ENCODE measurements at places on chromosomes 3 and 15.
A peak's percentile ranks its signal among the peaks of the same experiment; 100 is the strongest.

DNA sequence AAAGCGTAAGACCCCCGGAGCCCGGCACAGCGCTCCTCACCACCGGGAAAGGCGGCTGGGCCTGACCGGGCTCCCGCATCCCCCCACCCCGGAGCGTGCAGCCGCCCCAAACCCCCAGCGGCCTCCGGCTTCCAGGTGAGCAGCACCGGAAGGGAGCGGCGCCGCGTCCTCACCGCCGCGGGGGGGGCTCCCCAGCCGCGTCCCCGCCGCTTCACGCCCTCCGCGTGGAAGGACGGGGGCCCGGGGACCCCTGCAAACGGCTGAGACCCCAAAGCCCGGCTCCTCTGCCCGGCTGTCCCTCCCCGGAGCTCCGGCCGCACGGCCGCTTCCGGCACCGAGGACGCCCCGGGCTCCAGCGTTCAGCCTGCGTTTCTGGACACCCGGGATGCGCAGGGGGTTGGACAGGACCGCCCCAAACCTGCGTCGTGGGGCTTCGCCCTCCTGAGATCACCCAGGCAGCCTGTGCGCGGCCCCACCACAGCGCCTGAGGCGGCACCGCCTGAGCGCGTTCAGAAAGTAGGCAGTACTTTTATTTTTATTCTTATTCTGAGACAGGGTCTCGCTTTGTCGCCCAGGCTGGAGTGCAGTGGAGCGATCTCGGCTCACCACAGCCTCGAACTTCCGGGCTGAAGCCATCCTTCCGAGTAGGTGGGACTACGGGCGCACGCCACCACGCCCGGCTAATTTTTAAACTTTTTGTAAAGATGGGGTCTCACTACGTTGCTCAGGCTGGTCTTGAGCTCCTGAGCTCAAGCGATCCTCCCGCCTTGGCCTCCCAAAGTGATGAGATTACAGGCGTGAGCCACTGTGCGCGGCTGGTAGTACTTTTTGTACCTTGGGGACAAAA, 51.6 kb upstream of the BLM start:
- DNase-seq = peak; percentile 42

- no peak for DNase-seq
These were observed 466 bp downstream of the IQSEC1 start for GRCh38 chr3:13072600-13073325.

DNA sequence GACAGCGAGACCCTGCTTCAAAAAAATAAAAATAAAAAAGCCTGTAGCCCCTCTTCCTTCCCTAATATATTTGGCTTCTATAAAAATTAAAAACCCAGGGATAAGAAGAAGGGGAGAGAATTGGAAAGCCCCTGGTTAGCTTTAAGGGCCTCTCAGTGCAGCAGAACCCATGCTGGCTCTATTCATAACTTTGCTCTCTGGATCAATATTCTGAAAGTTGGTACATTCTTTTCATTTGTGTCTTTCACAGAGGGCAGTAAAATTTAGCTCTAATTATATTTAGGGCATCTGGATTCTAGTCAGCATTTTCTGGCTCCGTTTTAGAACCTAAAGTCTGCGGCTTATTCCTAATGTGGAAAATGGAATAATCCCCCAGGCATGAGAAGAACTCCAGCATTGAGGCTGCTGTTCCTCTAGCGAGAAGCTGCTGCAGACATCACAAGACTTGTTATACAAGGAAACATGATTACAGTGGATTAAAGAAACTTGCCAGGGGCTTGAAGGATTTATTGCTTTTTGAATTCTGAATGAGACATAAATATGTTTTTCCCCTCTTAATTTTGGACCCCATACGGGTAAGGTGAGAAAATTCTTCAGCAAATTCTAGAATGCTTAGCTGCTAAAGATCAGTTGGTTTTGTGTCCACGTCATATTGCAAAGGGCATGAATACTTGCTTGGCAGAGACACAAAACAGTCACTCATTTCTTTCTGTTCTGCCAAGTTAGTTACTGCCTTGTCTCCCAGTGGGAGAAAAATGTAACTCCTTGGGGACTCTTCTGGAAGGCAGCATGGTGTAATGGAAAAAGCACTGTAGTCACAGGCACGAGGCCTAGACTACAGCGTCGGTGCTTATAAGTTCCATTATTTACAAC, 177.7 kb downstream of the VGLL4 start:
- no peak for DNase-seq

- no peak for DNase-seq
These were observed 313.7 kb upstream of the COL8A1 start for GRCh38 chr3:99324636-99325203.

GRCh38 chr3:11275926-11276325, 3.7 kb downstream of the ATG7 start:
- no peak for DNase-seq

DNA sequence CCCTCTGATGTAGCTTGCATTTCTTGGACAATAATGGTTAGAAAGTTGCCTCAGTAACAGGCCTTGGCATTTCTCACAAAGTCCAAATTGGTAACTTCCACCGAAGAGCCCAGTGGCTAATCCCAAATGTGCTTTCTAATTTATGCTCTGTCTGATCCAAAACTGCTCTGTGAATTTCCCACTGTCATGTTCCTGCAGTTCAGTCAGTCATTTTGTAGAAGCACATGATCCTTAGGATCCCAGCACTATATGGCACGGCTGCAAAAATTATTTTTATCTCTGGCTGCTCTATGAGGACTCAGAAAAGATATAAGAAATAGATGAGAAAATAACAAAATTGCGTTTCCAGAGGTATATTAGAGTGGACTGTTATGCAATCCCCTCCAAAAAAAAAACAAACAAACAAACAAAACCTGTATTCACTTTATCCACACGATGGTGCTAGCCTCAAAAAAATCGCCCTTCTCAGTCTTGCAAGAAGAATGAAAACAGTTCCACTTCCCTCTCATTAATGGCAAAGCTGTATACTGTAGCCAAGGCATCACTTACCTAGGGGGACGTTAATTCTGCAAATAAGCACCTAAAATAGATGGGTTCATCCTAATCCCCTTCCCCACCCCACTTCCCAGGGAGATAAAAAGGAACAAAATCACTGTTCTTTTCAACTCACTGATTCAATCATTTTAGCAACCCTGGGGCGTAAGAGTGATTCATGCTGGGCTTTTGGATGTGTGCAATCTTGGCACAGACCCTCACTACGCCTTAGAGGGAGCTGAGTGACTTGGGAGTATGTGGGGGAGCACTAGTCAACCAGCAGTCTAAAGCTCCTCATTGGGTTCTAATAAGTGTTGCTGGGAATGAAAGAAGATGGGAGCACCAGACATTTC, 61.3 kb downstream of the TMCO5A start:
- DNase-seq = no peak

DNA sequence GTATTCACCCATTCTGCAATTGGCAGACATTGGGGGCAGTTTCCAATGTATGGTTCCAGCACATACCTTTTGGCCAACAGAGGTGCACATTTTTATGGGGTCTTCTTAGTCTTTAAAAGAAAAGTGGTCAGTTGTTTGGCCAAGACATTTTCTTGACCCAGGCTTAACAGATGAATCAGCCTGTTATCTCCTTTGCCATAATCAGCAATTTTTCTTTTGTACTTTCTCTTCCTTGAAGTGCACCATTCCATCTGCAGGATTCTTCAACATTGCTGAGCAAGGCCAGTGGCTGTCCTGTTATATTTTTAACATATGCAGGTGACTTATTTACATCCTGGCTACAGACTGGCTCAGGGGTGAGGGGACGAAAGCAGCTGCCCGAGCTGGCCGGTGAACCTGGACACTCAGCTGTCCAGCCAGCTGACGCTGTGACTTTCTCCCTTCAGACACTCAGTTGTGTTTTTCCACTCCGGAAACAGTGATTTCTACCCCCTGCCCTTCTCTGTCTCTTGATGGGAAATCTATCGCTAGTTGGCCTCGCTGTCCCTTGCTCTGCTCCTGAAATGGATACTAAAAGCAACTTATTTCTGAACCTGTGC, 96.5 kb upstream of the TNFAIP8L3 start:
- DNase-seq = no peak

DNA sequence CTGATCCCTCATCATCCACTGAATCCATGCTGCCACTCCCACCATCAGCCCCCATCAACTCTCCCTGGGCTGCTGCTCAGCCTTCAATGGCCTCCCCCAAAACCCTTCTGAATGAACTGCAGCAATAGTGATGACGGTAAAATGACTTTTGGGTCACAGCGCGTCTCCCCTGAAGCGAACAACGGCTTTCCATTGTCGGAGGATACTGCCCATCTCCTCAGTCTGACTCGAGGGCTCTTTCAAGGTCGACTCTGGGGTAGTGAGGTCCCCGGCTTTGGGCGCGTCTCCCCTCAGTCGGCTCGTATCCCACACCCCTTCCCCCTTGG, 57.2 kb upstream of the ZBTB38 start:
- DNase-seq = no peak

DNA sequence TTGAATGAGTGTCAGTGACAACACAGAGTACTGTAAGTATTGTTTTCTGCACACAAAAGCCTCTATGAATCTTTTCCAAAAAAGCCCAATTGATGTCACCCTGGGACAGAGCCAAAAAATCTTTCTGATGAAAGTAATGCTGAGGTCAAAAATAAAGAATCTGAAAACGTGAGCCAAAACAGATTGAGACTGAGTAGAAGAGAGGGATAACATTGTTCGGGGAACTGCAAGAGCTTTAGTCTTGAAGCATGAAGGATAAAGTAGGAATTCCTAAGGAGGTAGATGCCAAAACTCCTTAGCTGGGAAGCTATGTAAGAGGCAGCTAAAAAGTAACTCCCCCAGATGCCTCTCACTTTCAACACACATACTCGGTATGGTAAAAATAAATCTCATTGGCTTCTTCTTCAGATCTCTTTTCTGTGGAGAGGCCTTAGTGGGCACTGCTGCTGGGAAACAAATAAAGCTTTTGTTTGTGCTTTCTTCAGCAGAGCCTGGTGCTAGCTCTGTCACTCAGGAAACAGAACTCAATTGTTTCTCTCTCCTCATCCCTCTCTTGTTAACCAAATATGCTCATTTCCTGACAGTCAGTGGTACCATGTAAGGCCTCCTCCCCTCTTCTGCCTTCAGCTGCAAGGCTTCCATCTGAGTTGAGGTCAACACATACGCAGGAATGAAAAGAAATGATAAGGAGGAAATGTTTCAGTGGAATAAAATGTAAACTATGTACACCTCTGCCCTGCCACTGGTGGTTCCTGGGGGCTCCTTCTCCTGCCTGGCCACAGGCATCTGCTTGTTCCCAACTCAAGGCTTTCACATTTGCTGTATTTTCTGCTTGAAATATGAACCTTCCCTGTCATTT, 58.1 kb downstream of the CD200 start:
- no peak for DNase-seq

GRCh38 chr3:45965253-45965652, 22.0 kb downstream of the CXCR6 start:
- DNase-seq = no peak

DNA sequence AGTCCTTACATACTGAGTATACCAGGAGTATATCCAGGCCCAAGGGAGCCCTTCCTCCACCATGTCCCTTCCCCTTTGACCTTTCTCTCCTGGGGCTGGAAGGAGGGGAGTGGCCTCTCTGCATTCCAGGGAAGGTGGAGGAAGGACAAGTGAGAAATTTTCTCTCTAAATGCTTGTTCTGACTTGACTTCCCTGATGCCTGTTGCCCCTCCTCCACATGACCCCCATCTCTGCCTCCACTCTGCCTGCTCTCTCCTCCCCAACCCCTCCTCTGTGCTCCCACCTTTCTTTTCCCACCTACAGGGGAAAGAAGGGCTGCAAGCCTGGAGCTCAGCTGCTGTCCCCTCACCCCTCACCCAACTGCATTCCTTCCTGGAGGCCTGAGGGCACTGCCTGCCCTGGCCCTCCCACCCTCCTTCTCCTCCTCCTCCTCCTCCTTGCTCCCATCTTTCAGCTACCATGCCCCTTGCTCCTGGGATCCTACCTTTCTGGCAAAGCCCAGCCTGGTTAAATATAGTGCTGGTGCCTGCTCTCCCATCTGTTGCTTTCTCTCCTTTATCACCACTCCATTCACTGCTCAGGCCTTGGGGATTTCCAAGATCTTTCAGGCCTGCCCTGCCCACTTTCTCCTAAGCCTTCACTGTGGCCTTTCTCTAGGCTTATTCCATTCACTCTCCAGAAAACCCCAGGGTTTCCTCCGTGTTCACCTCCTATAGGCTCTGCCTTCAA, 8.5 kb upstream of the DAG1 start:
- no peak for DNase-seq

- no peak for DNase-seq
These were observed 23.2 kb downstream of the LIPC start for GRCh38 chr15:58454950-58455401.

DNA sequence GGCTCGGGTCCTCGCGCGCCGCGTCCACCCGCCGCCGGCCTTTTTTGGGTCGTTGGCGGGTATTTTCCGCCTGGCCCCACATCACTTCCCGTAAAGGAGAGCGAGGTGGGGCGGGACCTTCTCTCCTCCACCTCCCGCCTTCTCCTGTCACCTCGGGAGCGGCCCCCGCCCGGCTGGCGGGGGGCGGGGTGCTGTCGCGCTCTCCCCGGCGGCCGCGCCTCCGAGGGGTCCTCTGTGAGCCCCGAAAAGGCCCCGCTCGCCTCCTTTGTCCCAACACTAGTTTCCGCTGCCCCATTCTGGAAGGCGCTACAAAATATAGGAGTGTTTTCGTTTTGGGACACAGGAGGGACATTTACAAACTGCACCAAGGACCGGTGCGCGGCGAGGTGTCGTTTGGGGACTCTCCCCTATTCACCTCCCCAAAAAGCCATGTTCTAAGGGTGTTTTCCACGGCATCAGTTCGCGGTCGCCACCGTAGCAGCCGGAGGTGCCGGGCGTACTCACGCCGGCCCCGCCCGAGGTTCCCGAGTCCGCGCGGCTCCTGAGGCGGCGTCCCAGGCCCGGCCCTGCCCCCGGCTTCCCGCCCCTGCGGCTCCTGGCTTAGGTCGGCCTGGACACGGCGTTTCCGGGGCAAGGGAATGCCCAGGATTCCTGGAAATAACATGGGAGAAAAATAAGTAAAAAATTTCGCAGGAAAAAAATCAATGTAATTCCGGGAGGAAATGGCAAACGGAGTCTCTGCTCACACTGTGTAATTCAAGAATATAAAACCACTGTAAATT, at the start of gene RAB27A:
Gene RAB27A (minus strand): TSS at position 68 of the 782 bp plus-strand sequence. CDS start 54,879 bp downstream, outside the sequence.
- DNase-seq = peak; percentile 81

DNA sequence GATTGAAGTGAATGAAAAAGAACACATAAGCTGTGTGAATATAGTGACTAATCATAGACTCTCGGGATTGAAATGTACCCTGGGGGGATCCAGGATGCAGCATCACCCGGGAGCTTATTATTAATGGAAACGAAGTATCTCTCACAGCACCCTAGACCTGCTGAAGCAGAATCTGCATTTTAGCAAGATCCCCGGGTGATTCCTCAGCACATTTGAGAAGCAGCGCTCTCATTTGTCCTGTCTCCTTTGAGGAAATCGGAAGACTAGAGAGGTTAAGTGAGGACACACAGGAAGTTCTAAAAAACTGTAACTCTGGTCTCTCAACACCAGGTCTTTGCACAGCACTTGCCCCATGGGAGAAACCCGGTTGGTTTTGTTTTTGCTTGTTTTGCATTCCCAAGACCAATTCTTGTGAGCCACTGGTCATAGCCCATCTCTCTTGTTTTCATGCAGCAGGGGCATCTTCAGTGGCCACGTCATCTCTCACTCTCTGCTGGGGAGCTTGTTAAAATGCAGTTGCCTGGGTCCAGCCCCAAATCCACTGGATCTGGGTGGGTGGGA, 30.2 kb downstream of the ZNF710 start:
- DNase-seq = no peak

- peak; percentile 64 for DNase-seq
These were observed 55.3 kb downstream of the CCDC33 start for GRCh38 chr15:74291101-74292071.
